ENCODE measurements at places on chromosomes 1 and 21.

DNA sequence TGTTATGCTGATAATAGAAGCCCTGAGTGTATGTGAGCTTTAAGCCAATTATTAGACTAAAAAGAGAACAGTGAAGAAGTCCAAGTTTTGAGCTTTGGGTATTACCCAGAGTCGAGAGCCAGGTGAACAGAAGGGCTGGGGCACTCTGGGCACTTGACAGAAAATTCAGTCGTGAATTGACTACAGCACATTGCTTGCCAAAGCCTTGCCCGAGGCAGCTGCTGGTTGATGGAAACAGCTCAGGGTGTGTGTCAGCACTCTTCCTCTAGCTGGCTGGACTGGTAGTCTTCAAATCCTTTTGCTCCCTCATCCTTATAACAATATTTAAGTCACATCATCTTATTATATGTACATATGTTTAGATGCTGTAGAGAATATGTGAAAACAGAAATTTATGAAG, 21.3 kb downstream of the PDE4B start:
- DNase-seq, result no peak

GRCh38 chr21:42750737-42751530, 97.5 kb downstream of the PDE9A start:
- DNase-seq, result no peak

GRCh38 chr1:22527122-22527521, 36.2 kb upstream of the EPHA8 start:
- DNase-seq, result no peak

- DNase-seq, result no peak
These were observed 23.9 kb downstream of the CNIH3 start for GRCh38 chr1:224640018-224640417.

- DNase-seq, result peak; percentile 90
These were observed 30.9 kb downstream of the SNAP47 start for GRCh38 chr1:227766015-227766634.

DNA sequence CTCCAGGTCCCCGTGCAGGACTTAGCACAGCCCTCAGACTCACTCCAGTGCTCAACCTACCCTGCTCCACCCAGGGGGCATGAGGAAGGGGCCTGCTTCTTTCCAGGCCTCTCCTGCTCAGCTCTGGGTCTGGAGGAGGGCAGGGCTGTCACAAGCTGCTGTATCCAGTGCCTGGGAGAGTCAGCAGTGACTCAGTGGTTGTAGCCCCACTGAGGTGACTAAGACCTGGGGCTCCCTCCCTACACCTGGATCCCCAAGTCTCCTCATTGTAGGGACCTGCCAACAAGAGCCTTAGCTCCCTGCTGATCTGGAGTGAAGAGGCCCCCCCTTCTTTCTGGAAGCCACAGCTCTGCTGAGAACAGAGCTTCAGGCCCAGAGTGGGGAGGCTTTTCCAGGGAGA, 36.1 kb upstream of the FAM131C start:
- no peak for DNase-seq

DNA sequence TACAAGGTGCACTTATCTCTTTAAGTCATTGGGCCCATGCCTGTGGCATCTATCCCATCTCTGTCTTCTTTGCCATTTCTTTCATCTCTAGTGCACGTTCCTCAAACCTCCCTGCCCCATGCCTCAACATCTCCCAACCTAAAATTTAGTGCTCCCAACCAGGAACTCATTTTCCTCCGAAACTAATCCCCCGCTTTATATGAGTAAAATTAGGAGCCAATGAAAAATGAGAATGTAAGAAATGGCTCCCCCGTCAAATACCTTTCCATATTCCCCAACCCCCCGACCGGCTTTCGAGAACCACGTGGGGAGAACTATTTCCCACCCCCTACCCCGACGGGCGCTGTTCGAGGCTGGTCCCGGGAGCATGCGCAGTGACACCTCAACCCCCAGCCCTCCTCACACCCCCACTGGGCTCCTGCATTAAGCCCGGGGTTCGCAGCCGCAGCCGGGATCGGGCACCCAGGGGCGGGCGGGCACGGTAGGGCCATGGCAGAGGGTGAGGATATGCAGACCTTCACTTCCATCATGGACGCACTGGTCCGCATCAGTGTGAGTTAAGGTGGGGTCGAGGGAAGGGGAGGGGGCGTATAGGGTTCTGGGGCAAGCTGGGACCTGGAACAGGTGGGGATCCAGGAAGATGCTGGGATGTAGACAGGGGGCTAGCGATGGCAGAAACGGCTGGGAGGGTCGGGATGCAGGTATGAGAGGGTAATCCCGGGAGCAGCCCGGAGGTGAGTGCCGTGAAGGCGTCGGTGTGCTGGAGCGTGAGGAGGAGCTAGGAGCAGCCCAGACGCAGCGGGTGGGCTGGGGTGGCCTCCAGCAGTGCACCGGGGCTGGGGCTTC, at the start of gene TRIM46:
TRIM46 (plus strand) TSS at position 372 of the 846 bp plus-strand sequence; CDS start at position 490, 118 bp downstream.
- DNase-seq, result peak; percentile 77

DNA sequence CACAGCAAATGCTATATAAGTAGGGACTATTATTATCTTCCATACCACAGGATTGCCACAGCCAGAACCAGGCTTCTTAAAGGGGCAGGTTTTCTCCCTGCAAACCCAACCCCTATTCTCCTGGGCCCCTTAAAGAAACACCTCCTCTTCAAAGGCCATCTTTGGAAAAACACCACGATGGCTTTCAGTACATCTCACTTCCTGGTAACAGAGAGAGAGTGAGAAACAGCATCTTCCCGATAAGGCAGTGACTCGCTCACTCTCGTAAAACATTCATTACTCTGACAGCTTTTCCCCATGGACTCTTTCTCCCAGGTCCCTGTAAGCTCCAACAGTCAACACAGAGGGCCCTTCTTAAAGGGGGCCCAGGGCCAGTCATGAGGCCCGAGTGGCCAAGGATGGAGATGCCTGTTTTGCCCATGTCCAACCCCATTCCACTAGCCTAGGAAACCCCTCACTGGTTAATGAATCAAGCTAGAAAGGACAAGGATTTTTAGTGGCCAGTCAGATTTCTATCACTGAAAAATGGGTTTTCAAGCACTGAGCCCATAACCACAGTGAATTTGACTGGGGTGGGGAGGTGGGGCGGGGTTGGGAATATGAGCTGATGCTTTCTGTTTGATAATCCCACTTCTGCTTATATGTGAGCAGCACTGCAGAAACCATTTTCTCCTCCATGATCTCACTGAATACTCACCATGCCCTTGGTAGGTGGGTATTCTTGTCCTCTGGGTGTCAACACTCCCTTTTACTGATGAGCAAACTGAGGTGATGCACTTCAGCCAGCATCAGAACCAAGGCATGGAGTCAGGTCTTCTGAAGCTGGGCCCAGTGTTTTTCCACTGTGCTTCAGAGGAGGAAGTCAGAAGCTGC, 3.6 kb upstream of the NAV1 start:
- DNase-seq, result no peak

GRCh38 chr21:42161401-42161955, 57.5 kb upstream of the ABCG1 start:
- no peak for DNase-seq

DNA sequence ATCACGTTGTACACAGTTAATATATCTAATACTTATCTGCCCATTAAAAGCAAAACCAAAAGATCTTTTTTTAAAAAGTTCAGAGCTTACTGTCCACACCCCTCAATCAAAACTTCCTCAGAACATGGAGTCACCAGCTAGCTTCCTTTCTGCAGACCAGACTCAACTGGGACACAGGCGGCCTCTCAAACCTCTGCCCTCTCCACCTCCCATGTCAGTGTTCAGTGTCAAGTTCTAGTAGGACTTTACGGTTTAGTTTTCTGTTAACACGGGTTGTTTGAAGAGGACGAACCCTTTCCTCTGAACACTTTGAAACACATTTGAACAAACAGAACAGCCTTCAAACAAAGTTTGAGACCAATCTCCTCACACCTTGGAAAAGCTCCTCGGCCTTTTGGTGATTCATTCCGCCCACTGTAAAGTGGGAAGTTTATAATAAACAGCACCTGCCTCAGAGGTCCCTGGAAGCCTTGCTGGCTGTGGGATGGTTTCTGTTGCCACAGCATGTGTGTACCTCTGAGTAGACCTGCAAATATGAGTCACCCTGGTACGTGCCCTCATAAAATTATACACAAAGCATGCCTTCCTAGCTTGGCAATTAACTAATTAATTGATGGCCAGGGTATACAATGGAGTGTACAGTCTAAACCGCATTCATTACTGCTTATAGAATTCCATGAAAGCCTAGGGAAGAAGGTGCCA, 48.4 kb upstream of the SIPA1L2 start:
- DNase-seq, result no peak

- no peak for DNase-seq
These were observed 70.8 kb downstream of the DMRTA2 start for GRCh38 chr1:50352428-50352827.

GRCh38 chr1:39422614-39423013, 68.8 kb upstream of the BMP8A start:
- no peak for DNase-seq

DNA sequence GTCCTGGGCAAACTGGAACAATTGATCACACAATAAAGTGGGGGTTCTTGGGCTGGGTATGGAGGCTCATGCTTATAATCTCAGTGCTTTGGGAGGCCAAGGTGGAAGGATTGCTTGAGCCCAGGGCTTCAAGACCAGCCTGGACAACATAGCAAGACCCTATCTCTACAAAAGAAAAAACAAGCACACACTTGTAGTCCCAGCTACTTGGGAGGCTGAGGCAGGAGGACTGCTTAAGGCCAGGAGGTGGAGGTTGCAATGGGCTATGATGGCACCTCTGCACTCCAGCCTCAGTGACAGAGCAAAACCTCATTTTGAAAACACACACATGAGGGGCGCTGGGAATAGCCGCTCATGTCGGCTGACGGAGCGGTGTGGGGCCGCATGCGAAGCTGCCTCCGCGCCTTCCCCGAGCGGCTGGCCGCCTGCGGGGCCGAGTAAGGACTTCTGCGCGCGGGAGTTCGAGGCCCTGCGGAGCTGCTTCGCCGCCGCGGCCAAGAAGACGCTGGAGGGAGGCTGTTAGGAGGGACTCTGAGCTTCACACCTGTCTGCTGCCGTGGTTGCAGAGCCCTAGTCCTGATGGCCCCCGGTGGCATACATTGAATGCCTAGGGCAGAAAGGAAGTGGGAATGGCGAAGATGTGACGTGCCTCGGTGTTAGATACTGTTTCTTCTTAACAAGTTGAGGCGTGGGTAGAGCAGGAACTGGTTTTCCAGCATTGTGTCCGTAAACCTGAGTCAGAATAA, 59.5 kb downstream of the ACBD3 start:
- DNase-seq, result no peak

GRCh38 chr1:200962631-200963030, 60.9 kb downstream of the KIF21B start:
- DNase-seq, result no peak

DNA sequence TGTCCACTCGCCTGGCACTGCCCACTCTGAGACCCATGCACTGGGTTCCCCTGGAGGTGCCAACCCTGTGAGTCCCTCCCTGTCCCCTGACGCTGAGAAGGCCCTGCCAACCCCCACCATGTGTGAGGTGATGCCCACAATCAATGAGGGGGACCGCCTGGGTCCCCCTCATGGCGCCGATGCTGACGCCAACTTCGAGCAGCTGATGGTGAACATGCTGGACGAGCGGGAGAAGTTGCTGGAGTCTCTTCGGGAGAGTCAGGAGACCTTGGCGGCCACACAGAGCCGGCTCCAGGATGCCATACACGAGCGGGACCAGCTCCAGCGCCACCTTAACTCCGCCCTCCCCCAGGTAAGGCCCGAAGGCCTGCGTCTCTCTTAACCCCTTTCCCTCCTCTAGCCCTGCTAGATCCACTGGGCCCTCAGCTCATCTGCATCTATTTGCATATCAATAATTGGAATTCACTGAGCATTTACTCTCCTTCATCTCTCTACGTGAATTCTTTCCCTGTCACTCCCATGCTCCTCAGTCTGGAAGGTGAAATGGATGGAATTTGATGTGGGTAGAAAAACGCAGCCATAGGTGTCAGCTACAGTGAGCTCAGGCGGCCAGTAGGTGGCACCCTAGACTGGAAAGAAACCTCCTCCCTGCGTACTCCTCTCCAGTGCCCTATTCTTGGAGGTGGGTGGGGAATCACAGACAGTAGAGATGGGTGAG, 12.8 kb downstream of the PPFIA4 start:
- DNase-seq, result peak; percentile 77

- DNase-seq, result no peak
These were observed 47.8 kb downstream of the SELENOF start for GRCh38 chr1:86865973-86866637.

GRCh38 chr1:117600966-117601365, 4.9 kb upstream of the TENT5C start:
- no peak for DNase-seq

- DNase-seq, result peak; percentile 27
These were observed 871 bp downstream of the TUFT1 start for GRCh38 chr1:151540982-151541377.

DNA sequence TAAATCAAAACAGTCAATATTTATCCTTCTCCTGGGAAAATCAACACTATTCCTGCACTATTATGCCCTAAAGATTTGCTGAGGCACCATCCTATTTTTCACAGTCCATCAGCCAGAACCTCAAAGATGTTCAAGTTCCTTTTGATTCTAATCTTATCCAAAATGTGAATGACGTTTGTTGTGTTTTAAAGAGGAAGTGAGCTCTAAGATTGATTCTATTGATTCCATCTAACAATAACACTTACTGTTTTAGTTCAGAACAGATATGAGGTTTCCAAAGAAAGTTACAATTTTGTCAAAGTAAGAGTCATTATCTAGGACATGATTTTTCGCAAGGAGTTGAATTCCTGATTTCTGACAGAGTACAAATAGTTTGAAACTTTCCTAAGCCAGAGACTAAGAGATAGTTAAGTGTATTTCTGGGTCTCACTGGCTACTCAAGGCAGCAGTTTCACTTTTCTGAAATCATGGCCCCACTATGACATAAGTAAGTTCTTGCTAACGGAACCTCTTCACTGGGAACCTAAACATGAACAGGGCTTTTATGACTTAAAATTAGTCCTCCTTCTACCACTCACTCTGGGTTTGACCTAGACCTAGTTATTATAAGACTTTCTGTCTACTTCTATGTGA, 84.7 kb downstream of the LHX9 start:
- DNase-seq, result no peak

- no peak for DNase-seq
These were observed 109.9 kb downstream of the TAS1R2 start for GRCh38 chr1:18749569-18749968.

- no peak for DNase-seq
These were observed 25.7 kb downstream of the GPR161 start for GRCh38 chr1:168110896-168111545.

- no peak for DNase-seq
These were observed 15.8 kb upstream of the NPHP4 start for GRCh38 chr1:6008084-6008415.

GRCh38 chr1:247385283-247385682, 30.7 kb upstream of the NLRP3 start:
- DNase-seq, result no peak

- no peak for DNase-seq
These were observed 30.7 kb downstream of the PPP2R5A start for GRCh38 chr1:212315907-212316306.

Data from activated naive CD4-positive, alpha-beta T cell treated with anti-CD3 and anti-CD28 coated beads, Interleukin-2, amount 10 ng/mL, durations not matched to agents 7 days and 5 days (primary cell).